ENCODE measurements at places on chromosomes 5 and 9. TPM values are rescaled to one million over a fixed set of nuclear protein-coding genes. Genes with fewer than 3 reads are reported as not detected.

PCDHA9 gene
- under 0.01 TPM for total RNA-seq

DNA sequence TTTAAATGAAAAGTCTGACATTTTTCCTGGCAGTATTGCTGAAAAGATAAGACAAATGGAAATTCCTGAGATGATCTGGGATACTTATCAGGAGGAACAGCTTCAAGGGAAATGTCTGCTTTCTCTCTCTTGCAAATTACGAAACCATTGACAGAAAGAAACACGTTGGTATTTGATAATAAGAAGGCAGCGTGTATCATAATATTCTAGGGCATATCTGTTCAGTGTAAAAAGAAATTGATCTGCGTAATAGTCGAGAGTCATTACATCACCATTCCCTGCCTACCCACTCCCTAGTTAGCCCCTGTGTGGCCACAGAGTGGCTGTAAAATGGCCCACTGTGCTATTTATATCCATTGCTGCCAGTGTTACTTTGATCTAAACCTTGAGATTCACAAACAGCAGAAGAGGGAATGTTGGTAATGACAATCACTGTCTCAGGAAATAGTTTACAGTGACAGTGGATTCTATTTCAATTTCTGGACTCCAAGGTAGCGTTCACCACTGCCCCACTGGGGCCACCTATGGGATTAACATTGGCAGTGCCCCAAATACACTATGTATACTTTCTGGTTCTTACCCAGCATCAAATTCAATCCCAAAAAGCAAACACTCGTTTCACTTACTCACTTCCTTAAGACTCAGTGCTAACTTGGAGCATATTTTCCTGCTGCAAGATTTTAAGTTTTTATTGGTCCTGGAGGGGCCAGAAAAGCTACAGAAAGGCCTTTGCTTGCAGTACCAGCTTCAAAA lies 133.4 kb upstream of the GAS1 start:
- no peak for DNase-seq

SMIM33 gene
- total RNA-seq = not detected

DNA sequence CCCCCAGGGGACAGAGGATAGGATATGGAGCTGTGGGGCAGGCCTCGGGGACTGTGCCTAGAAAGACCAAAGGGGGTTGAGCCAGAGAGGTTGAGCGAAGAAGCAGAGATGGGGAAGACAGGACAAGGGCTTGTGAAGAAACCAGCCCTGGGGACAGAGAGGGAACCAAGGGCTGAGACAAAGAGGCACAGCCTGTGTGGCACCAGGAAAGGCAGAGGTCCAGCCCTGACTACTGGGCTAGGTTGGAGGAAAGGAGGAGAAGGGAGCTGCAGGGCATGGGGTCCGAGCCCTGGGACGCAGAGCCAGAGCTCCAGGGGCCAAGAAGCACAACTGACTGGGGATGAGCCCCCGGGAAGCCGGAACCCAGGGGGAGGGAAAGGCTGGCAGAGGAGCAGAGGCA lies 9.2 kb downstream of the REEP2 start:
- DNase-seq = no peak

LMAN2 gene
- total RNA-seq = 457 TPM

- DNase-seq = peak; percentile 27
These were observed 742 bp downstream of the BHMT2 start for GRCh38 chr5:79070350-79070667.

GRCh38 chr9:114054191-114054690 lies 23.9 kb downstream of the AMBP start:
- no peak for DNase-seq

NUDT12 gene
- 3.4 TPM for total RNA-seq

GRCh38 chr5:168747987-168748777 lies 169.0 kb upstream of the PANK3 start:
- peak; percentile 23 for DNase-seq

- no peak for DNase-seq
These were observed 283.4 kb upstream of the GRAMD2B start for GRCh38 chr5:126139773-126140172.

GRCh38 chr9:27059907-27060306 lies 49.1 kb upstream of the TEK start:
- peak; percentile 89 for DNase-seq

NXNL2 gene
- total RNA-seq = not detected

CDH9 gene
- total RNA-seq = not detected

- DNase-seq = no peak
These were observed 61.4 kb downstream of the C5orf15 start for GRCh38 chr5:133907075-133907474.

- DNase-seq = peak; percentile 24
These were observed 24.6 kb upstream of the APBA1 start for GRCh38 chr9:69696802-69697201.

C7 gene
- total RNA-seq = under 0.01 TPM

DNA sequence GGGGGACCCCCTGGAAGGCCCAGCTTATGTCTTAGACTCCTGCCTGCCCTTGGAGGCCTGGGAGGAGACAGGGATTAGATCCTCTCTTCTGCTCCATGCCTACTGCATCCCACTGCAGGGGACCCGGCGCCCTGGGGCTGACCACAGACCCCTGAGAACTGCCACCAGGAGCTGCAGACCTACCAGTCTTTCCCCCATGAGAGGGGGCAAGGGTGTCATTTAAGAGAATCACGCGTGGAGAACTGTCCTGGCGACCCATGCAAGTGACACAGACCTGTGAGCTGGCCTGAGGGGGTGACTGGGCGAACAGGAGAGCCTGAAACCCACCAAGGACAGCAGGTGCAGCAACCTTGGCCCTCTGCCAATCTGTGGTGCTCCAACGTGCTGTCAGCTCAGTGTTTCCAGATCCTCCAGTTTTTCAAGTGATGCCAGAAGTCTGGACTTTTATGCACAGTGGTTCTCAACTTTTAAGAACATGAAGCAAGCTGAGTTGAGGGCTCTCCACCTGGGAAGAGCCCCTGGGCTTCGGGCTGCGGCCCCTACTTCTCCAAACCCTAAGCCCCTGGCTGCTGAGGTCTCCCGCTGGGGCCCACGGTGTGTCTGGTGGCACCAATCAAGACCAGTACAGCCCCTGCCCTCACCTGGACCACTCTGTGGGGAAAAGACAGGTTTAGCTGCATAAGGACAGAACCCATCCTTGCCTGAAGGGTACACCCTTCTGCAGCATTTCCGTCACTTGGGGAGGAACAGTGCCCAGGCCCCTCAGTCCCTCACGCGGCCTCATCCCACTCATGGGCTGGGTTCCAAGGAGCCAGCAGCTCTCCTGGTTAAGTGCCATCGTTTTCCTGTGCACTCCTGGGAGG lies 18.2 kb downstream of the GFPT2 start:
- DNase-seq = no peak

GRCh38 chr9:33921967-33922895 lies 105.3 kb downstream of the UBE2R2 start:
- DNase-seq = peak; percentile 62

- no peak for DNase-seq
These were observed 5.1 kb upstream of the ERCC6L2 start for GRCh38 chr9:95870352-95870751.

- no peak for DNase-seq
These were observed 16.5 kb upstream of the AHRR start for GRCh38 chr5:305050-305449.

PCDHGA5 gene
- total RNA-seq = 0.74 TPM

DNA sequence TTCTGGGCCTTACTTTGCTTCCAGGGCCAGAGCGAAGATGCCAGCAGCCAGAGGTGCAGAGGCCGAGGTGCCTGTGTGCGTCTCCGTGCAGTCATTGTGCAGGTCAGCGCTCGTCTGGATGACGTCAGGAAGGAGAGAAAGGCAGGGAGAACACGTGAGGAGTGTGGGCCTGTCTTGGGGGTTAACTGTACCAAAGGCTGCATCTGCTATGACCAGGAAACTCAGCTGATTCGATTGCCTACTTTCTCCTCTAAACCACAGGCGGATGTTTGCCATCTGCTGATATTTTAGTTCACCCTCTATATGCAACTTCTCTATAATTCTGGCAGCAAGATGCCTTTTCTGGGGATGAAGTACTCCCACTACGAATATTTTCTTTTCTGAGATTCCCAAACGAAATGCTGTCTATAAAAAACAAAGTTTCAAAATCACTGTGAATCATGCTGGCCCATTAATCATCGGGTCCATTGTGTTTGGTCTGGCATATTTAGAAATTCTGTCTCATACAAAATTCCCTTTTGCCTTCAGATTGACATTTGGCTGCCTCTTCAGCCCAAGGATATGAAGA lies 24.8 kb downstream of the PCSK1 start:
- DNase-seq = peak; percentile 91

GRCh38 chr9:108634204-108634603 lies 221.6 kb downstream of the ACTL7B start:
- no peak for DNase-seq

TXNDC15 gene
- total RNA-seq = 107 TPM

RASGRF2 gene
- total RNA-seq = 26.4 TPM

- DNase-seq = no peak
These were observed 814 bp downstream of the CCDC125 start for GRCh38 chr5:69331528-69332445.

TAS2R1 gene
- not detected for total RNA-seq

DNA sequence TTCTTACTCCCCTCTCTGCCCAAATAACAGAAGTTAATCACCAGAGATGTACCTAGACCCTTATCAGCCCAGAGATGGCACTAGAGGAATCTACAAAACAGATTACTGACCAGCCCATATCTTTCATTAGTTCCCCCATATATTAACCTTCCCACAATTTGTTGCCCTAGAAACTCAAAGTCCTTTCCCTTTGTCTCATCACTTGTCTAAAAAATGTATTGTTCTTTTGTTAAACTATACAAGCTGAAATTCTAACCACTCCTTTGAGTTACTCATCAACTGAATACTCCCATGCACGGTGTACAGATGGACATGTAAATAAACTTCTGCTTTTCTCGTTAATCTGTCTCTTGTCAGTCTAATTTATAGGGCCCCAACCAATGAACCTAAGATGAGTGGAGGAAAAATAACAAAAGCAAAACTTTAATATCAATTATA lies 130.9 kb downstream of the CCDC192 start:
- DNase-seq = peak; percentile 31

DNA sequence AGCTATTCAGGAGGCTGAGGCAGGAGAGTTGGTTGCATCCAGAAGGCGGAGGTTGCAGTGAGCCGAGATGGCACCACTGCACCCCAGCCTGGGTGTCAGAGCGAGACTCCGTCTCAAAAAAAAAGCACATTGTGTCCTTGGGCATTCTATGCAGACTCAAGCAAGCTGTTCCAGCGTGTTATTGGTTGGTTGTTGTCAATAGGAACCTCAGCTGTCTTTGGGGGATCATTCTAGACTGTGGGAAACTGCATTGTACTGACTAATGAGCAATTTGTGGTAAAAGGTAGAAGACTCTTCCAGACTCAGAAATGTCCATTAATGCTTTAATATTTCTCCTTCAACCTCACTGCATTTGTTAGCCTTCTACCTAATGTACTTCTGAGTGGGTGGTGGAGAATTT lies 379.5 kb upstream of the GRAMD2B start:
- DNase-seq = no peak

AK1 gene
- total RNA-seq = 42.2 TPM

- DNase-seq = peak; percentile 93
These were observed 235.7 kb upstream of the ADAMTSL1 start for GRCh38 chr9:18238254-18238653.

DNA sequence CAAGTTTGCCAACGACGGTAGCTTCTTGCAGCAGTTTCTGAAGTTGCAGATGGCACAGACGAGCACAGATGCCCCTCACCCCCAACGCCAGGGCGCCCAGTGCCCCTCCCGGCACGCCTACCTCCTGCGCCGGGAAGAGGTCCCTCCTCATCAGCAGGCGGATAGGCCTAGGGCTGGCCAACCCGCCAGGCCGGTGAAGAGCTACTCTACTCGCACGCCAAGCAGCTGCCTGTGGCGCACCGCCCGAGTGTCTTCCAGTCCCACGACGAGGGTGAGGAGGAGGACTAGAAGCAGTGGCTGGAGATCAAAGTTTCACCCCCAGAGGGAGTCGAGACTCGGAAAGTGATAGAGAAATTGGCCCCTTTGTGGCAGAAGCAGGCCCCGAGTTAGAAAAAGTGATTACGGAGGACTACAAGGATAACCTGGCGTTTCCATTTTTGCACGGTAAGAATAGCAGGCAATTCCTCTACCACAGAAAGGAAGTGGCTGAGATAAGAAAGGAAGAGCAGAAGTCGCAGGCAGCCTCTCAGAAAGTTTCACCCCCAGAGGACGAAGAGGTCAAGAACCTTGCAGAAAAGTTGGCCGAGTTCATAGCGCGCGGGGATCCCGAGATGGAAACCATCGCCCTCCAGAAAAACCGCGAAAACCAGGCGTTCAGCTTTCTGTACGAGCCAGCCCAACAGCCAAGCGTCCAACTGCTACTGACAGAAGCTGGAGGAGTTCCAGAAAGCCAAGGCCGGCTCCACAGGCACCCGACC lies 170.4 kb downstream of the HINT1 start:
- DNase-seq = no peak

BSPRY gene
- not detected for total RNA-seq

PRLR gene
- not detected for total RNA-seq

- DNase-seq = no peak
These were observed 312.8 kb upstream of the CTNND2 start for GRCh38 chr5:12217039-12217438.

TMEM215 gene
- not detected for total RNA-seq

DNA sequence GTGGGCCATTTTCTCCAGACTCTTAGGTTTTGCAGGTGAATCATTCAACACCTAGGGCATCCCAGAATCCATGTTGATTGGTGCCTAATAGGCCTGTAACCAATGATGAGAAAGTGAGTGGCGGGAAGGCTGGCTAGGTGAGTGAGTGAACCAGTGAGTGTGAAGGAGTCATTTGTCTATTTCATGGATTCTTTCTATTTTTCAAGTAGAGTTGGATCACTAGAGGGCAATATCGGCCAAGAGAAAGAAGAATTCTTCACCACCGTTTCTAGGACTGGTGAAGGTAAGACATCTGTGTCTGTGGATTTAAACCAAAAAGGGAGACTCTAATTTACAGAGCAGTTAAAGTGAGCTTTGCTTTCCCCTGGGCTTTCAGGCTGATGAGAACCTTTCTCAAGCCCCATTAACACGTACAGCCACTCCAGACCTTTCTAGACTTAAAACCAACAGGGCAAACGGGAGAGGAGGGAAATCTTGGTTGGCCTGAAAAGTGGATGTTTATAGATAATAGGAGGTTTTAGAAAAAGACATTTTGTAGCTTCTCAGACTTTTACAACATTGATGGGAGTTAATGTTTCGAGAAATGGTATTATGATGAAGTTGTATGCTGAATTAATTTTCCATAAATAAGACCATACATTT lies 114.3 kb upstream of the IL12B start:
- DNase-seq = peak; percentile 28

DNA sequence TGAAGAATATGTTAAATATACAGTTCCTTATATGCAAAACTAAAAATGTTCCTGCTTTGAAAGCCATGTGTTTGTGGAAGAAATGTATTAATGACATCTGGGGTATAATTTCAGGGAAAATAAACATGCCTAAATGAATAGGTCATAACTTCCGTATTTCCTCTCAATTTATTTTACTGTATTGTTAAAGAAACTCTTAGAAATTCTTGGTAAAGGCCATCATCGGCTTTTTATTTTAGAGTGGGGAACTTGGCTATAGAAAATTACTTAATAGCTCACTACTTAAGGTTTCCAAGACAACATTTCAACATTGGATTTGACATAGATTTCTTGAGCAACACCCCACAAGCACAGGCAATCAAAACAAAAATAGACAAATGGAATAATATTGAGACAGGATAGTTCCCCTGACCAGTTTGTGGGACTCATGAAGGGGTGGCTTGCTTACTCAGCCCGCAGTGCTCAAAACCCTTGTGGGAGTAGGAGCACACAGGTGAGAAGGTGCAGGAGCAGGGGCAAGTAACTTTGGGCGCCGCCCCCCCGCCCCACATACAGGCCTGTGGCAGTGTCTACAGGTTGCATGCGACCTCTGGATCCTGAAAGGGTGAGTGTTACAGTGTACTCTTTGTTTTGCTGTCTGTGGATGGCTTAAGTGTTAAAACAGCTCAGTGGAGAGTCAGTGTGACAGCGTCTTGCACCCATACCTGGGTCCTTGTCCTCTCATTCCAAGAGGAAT lies 891.4 kb upstream of the C9orf72 start:
- no peak for DNase-seq
